ENCODE measurements at places on chromosomes 3 and 15. TPM values are rescaled to one million over a fixed set of nuclear protein-coding genes. Genes with fewer than 3 reads are reported as not detected.

NMB gene
- total RNA-seq: 1.9 TPM

PLSCR5 gene
- total RNA-seq: not detected

ZCWPW2 gene
- total RNA-seq: 2.8 TPM

OR5H15 gene
- total RNA-seq: not detected

PTX3 gene
- 10.9 TPM for total RNA-seq

GAP43 gene
- 148 TPM for total RNA-seq
